ENCODE measurements at places on chromosomes 5 and 9.

- no peak for DNase-seq
Measured at GRCh38 chr5:13276156-13276555, 668.3 kb downstream of the DNAH5 start.

GRCh38 chr5:17042041-17042440, 106.0 kb upstream of the MYO10 start:
- no peak for DNase-seq

GRCh38 chr9:127488946-127489345, 37.6 kb downstream of the LRSAM1 start:
- DNase-seq, result no peak

DNA sequence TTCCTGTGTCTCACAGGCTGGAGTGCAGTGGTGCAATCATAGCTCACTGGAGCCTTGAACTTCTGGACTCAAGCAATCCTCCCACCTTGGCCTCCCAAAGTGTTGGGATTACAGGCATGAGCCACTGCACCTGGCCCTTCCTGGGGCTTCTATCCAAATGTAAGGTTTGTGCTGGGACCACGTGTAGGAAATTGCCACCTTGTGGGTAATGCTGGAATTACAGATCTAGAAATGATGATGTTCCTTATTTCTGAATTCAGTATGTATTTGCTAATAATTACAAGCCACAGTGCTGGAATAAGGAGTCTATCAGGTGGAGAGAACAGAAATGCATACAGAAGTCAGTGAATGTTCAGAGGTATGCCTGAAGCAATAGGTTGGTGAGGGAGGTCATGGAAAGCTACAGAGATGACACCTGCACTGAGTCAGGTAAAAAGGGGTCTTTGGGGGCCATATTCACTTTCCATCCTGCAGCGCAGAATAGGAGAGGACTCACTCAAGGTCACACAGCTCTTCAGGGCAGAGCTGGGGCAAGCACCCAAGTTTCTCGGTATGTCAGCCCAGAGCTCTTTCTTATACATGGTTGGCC, 8.8 kb upstream of the IGFBPL1 start:
- DNase-seq, result peak; percentile 75

DNA sequence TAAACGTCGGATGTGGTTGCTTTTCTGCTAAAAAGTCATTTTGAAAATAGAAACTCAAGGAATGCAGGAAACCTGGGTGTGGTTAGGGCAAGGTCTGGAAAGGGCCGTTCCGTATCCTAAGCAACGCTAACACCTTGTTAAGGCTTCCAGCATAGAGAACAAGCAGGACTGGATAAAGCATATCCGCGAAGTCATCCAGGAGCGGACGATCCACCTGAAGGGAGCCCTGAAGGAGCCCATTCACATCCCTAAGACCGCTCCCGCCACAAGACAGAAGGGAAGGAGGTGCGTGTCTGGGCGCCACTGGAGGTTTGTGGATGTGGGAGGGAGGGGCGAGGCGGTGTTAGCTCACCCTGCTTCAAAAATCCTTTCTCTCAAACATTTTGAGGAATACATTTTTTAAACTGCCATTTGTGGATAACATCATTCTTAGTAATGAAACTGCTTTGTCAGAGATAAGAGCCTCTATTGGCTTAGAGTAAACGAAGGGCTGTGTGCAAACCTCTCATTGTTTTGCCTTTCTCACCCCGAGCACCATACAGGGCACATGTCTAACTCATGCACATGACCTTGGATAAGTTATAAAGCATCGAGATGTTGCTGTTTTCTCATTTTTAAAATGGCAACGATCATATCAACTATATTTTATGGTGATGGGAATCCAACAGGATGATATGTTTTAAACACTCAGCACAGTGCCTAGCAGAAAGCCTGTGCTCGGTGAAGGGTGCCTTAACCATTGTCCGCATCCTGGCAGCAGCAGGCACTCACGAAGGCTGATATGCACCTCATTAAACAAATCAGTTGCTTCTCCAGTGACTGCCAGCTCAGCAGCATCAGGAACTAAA, 175.7 kb upstream of the OTULINL start:
- DNase-seq, result no peak

- no peak for DNase-seq
Measured at GRCh38 chr5:17024686-17025180, 88.6 kb upstream of the MYO10 start.

GRCh38 chr5:128711216-128711615, 173.2 kb upstream of the FBN2 start:
- DNase-seq, result no peak

DNA sequence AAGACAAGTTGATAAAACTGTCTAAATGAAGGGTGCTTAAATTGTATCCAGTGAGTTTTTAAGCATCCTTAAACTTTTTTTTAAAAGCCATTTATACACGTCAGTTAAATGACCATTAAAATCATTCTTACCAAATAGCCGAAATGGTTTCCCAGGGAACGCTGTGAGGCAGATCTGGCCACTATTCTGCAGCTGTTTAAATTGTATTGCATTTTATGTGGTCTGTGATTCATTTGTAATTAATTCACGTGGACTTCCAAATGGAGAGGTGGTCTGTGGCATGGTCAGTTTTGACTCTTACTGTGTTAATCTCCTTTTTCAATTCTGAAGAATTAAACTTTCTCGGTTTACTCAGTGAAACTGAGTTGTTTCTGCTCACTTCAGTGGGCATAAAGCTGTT, 113.7 kb upstream of the OTULINL start:
- no peak for DNase-seq

DNA sequence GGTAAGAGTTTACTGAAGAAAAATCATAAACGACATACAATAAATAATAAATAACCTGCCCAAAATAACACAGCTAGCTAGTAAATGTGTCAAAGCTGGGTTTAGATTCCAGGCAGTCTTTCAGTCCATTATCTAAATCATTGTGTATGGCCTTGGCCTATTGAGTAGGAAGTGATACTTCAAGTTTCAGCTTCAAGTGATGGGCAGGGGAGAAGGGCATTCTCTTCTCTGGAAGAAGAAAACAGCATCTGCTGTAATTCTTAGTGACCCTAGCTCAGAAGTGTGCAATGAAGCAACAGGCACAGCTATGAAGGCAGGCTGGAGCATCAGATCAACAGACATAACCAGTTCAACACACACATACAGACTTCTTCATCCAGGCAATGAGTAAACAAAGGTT, 42.5 kb downstream of the FNIP1 start:
- no peak for DNase-seq

GRCh38 chr9:108325406-108325805, 530.4 kb downstream of the ACTL7B start:
- DNase-seq, result peak; percentile 1

GRCh38 chr5:169164481-169164925, 136.4 kb downstream of the SLIT3 start:
- DNase-seq, result no peak

- DNase-seq, result no peak
Measured at GRCh38 chr9:120971938-120972337, 45.3 kb upstream of the TRAF1 start.

DNA sequence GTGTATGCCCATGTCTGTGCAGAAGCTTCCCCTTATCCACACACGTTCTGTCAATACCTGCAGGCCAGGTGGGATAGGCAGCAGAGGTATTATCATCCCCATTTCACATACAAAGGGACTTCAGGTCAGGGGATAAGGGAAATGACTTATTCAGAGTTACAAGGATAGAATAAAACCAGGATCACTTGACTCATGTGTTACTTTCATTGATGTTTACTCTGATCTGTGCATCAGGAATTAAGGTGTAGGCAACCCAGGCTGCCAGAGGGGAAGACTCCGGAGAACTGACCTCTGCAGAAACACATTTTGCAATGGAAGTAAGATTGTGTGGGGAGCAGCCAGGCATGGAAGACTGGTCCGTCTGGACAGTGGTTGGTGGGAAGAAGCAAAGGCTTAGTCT, 74.2 kb upstream of the FSTL4 start:
- no peak for DNase-seq

GRCh38 chr9:114701988-114702387, 20.0 kb upstream of the TEX48 start:
- no peak for DNase-seq

DNA sequence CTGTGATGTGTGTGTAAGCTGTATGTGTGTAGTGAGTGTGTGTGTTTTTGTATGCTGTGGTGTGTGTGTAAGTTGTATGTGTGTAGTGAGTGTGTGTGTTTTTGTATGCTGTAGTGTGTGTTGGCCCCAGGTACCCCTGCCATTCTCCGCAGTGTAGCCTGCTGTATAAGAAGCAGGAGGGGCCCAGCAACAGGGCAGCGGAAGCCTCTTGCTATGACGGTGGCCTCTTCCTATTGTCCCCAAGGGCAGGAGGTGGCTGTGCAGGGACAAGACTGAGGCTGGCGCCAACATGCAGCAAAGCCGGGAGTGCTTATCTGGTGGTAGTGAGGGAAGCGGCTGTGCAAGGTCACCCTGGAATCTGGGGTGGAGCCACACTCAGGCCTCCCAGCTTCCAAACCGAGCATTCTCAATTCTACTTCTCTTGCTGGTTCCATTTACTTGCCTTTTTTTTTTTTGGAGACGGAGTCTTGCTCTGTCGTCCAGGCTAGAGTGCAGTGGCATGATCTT, 5.1 kb downstream of the SPAAR start:
- peak; percentile 76 for DNase-seq

DNA sequence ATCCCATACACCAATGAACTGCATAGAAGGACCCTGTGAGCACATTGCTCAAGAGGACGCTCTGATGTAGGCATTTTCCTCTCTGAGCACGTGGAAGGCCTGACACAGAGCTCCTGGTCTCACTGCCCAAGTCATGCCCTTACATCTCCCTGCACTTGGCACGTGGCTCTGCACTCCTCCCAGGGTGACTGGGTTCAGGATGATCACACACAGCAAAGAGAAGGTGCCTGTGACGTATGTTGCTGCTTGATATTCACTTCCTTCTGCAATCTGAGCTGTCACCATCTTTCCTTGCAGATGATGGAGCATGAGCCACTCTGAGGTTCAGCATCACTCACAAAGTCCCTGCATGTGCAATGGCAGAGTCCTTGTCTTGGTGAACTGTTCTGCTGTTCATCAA, 125.2 kb downstream of the FSTL4 start:
- DNase-seq, result no peak

GRCh38 chr5:64286381-64286780, 120.7 kb downstream of the RNF180 start:
- no peak for DNase-seq

DNA sequence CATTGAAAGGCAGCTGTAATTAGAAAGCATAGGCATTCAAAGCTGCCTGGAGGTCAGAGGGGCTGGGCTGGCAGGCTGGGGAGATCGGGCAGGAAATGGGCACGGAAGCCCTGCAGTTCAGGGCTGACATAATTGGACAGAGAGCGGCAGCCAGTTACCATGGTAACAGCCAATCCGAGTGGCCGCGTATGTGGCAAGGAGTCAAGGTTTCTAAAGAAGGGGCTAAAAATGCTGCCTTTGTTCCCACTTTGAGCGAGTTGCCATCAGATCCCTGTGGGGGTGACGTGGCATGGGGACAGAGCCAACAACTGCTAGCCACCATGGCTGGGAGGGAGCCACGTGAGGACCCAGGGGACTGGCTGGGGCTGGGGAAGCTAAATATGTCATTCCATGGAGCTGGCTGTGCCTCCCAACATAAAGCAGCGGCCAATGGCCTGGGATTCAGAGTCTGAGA, 44.7 kb upstream of the NDFIP1 start:
- DNase-seq, result peak; percentile 63

DNA sequence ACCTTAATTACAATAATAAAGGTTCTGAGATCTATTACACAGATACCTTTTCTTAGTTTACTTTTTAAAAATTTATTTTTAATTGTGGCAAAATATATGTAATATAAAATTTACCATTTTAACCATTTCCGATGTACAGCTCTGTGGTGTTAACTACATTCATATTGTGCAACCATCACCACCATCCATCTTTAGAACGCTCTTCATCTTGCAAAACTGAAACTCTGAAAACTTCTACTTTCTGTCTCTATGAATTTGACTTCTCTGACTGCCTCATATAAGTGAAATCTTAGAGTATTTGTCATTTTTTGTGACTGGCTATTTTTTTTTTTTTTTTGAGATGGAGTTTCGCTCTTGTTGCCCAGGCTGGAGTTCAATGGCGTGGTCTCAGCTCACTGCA, 26.8 kb downstream of the WWC1 start:
- no peak for DNase-seq

- no peak for DNase-seq
Measured at GRCh38 chr5:169162407-169162806, 138.5 kb downstream of the SLIT3 start.

DNA sequence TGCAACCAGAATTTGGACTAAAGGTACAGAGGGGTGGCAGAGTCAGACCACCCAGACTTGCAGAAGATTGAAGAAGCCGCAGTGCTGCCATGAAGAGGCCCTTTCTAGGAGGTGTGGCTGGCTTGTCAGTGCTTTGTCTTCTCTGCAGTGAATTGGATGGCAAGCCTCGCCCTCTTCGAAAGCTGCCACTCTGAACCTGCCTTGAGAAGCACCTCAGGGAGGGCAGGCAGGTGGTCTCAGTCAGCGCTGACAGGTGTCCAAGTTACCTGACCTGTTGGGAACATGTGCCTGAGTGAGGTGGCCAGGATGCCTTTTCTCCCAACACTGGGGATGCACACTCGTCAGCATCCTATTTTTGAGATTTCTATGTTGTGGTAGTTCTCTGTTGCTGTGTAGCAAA, 6.2 kb downstream of the TENT4A start:
- DNase-seq, result no peak

- DNase-seq, result no peak
Measured at GRCh38 chr5:64775291-64775690, 6.6 kb downstream of the CWC27 start.
